ENCODE measurements at places on chromosomes 16 and 17. TPM values are rescaled to one million over a fixed set of nuclear protein-coding genes. Genes with fewer than 3 reads are reported as not detected.

Gene FBXO39
- total RNA-seq, result 0.05 TPM

Gene DNAAF1
- 0.20 TPM for total RNA-seq

Gene SALL1
- 0.36 TPM for total RNA-seq

Gene NPIPB8
- total RNA-seq, result 0.39 TPM

Gene NTN3
- total RNA-seq, result not detected

Gene TP53TG3
- 0.28 TPM for total RNA-seq

Gene C1QL1
- total RNA-seq, result 15.9 TPM

Gene CCL8
- not detected for total RNA-seq

Gene SLC38A8
- total RNA-seq, result not detected

Gene MYOCD
- total RNA-seq, result 0.41 TPM

Gene ZCCHC14
- 10.3 TPM for total RNA-seq

Gene CRYM
- total RNA-seq, result 2.1 TPM

Gene CA7
- not detected for total RNA-seq

Gene HBA2
- total RNA-seq, result 0.38 TPM

Gene HSD17B2
- 0.14 TPM for total RNA-seq

Gene PRR29
- 0.31 TPM for total RNA-seq

Gene C17orf107
- 0.26 TPM for total RNA-seq

Gene TBC1D3H
- total RNA-seq, result not detected

Gene MPV17L
- 5.7 TPM for total RNA-seq

Gene PIK3R5
- 0.13 TPM for total RNA-seq

Gene ST6GALNAC2
- total RNA-seq, result 0.51 TPM

Gene HAPSTR1
- total RNA-seq, result 28.8 TPM

Gene GAA
- total RNA-seq, result 61.5 TPM

Gene C17orf113
- total RNA-seq, result 0.97 TPM

Gene RIPOR1
- total RNA-seq, result 42.3 TPM

Gene KRT32
- not detected for total RNA-seq

Gene RAB37
- 1.2 TPM for total RNA-seq

Gene LPO
- total RNA-seq, result 0.06 TPM

Gene ARHGAP23
- total RNA-seq, result 56.9 TPM

Gene ACSM5
- not detected for total RNA-seq

Gene OTOP2
- total RNA-seq, result 0.09 TPM

Gene VASN
- total RNA-seq, result 3.6 TPM

Gene PYDC1
- not detected for total RNA-seq

Gene MYL4
- not detected for total RNA-seq

Gene HAP1
- 1.2 TPM for total RNA-seq

Gene SLC4A1
- 0.02 TPM for total RNA-seq
